ENCODE measurements at places on chromosomes 3 and 15. TPM values are rescaled to one million over a fixed set of nuclear protein-coding genes. Genes with fewer than 3 reads are reported as not detected.

GRCh38 chr15:30962079-30962478, 29.3 kb downstream of the MTMR10 start:
- no peak for DNase-seq

DNA sequence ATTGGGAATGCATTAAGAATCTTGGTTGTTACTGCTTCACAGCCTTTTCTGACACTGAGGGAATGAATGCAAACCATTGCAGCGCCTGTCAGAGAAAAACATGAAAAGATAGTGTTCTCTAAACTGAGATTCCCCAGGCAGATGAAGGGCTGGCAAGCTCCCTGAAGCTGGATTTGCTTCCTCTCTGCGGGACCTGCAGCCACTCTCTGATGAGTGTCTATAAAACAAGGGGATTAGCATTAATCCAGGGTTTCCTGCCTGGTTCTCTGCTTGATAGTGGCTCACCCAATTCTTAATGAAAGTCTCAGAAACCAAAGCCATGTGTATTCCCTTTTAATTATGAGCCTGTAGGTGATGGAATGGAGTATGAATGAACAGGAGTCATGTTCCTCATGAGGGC, 344.3 kb upstream of the UMPS start:
- no peak for DNase-seq

- DNase-seq, result peak; percentile 96
Observed at GRCh38 chr15:40274350-40275274, 8.3 kb downstream of the ANKRD63 start.

Gene ARL6IP5
- 29.9 TPM for total RNA-seq

Gene TBL1XR1
- total RNA-seq, result 107 TPM

DNA sequence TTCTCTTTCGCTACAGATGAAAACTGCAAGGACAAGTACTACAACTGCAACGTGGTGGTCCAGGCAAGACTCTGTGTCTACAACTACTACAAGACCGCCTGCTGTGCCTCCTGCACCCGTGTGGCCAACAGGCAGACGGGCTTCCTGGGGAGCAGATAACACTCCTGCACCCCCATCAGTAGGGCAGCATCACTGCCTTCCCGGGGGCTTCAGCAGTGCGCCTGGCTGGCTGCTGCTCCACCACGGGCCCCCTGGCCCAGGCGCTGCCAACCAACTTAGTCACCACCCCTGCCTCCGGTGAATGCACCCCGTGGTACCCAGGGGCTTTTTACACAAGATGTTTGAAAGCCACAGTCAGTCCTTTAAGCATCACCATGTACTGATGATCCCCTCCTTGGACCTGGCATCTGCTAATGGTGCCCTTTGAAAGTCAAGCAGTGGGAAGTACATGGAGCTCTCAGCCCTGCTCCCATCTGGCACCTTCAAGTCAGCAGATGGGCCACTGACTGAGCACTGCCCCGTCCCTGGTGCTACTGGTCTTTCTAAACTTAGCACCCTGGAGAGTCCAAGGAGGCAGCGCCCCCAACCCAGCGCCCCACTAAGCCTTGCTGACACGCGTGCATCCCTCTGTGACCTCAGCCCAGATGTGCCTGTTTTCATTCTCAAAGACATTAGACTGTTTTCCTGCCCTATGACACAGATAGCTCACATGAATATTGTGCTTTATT, 33.0 kb upstream of the NR2E3 start:
- DNase-seq, result no peak

Gene MKRN2OS
- 0.60 TPM for total RNA-seq

DNA sequence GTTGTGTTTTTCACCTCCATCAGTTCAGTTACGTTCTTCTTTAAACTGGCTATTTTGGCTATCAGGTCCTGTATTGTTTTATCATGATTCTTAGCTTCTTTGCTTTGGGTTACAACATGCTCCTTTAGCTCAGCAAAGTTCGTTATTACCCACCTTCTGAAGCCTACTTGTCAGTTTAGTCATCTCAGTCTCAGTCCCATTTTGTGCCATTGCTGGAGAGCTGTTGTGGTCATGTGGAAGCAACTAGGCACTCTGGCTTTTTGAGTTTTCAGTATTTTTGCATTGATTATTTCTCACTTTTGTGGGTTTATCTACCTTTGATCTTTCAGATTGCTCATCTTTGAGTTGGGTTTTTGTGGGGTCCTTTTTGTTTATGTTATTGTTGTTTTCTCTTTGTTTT, 151.3 kb downstream of the CFAP20DC start:
- DNase-seq, result no peak

DNA sequence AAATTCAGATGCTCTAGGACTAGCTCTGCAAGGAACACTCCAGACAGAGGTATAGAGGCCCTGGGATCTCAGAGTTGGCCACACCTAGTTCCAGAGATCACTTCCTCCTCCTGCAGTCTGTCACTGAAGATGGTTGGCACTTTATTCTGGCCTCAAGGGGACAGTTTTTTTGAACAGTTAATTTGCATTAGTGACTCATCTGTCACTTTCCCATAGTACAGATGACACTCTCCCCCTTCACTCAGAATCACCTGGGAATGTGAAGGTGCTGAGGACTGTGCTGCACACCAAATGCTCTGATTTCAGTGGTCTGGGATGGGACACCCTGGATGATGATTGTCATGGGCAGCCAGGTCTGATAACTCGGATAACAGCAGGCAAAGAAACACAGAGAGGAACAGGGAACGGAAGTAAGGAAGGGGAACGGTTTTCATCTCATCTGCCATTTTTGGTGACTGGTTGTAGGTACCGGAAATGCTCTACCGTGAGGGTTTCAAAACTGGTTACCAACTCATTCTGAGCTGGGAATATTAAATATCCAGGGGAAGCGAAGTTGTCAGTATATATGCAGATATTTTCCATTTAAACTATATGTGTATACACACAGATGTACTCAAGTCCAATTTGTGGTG, 232.5 kb upstream of the ST8SIA2 start:
- DNase-seq, result no peak

Gene RBPMS2
- total RNA-seq, result not detected

DNA sequence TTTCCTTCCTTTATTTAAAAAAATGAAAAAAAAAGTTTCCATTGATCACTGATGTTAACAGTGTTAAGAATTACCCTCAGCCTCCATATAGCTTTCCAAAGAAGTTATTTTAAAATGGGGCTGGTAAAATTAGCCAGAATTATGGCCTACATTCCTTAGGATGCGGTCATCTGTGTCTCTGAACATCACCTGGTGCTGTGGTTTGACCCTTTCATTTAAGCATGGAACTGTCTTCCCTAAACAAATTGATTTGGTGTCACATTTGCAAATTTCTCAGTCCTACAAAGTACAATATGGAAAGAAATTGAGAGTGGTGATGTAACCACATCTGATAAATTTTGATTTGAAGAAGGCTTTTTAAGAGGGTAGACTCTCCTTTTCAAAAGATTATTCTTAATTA, 40.3 kb upstream of the ZPLD1 start:
- no peak for DNase-seq
